ENCODE measurements at places on chromosomes 16 and 17.
A peak's percentile ranks its signal among the peaks of the same experiment; 100 is the strongest.

DNA sequence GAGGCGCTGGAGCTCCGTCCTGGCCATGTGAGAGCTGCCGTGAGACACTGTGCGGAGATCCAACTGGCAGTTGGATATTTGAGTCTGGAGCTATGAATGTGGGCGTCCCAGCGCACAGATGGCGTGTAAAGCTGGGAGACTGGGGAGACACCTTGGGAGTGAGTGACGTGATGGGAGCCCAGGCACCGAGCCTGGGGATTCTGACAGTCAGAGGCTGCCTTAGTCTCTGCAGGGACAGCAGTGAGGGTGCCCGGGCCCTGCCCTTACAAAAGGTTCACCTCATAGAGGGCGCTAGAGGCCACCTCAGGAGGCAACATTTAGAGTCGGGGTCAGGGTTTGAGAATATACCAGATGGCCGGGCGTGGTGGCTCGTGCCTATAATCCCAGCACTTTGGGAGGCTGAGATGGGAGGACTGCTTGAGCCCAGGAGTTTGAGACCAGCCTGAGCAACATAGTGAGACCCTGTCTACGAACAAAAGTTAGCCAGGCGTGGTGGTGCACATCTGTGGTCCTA lies 194.1 kb upstream of the GSE1 start:
- DNase-seq = no peak

- no peak for DNase-seq
Observed at GRCh38 chr16:69348222-69348621, 3.4 kb downstream of the TMED6 start.

DNA sequence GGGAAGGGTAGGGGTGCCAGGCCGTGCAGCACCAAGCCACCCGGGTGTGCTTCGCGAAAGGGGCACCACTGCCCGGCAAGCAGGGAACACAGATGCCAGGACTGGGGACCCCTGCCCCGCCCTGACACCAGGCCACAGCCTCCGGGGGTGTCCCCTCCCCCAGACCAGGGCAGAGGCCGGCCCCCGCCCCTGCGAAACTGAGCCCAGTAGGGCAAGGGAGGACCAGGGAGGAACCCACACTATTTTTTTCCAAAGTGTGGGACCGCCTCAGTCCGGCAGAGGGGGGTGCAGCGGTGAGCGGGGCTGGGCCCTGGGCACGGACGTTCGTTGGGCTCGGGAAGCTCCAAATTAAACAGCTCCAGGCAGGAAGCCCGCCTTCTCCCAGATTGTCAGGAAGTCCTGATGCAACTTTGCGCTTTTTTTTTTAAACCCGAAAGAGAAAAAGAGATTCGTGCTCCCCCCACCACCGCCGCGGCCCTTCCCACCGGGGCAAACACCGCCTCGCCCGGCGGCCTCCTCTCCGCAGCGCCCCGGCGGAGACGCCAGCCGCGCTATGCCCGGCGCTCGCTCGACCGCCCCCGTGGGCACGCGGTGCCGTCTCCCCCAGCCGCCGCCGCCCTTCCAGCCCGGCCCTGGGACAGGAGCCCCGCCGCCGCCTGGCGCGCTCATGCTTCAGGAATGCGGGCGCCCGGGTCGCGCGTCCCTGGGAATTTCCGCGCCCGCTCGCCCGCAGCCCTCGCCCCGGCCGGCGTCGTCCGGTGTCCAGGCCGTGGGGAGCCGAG lies 755 bp downstream of the PIEZO1 start:
- DNase-seq = peak; percentile 45

- DNase-seq = no peak
Observed at GRCh38 chr16:26856791-26857190, 209.9 kb upstream of the C16orf82 start.

DNA sequence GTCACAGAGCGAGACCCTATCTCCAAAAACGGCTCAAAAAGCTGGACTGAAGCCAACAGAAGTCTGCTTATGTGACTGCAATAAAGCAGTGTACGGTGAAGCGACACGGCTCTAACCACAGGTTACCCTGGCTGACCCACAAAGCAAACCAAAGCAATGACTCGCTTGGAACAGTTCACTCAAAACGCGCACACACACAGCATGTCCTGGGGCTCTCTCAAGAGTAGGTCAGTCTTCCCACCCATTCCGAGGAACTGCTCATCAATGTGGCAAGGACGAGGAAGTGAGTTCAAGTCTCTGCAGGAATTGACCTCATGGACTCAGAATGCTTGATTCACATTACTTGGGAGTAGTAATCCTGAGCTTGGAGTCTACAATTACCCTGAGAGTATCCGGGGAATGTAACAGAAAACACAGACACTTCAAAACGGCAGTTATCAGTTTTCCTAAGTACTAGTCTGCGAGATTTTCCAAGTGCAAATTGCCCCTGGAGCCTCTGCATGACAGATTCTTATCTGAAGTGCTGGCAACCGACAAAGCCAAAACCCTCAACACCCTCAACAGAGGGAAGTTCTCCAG lies 25.4 kb downstream of the PELP1 start:
- peak; percentile 95 for DNase-seq

DNA sequence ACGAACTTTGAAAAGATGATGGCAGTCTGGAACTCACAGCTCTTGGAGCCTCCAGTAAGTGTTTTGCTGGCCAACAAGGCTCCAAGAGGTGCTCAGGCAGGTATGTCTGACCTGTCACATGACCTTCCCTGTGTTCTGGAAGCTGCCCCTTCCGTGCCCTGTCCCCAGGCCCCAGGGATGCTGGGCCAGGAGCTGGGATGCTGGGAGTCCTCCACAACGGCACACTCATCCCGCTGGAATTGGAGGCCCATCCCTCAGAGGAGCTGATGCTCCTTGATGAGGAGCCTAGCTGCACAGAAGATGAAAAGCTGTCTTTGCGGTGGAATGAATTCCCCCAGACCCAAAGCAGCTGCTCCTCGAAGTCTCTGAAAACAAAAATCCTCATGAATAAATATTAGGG lies 47.8 kb downstream of the HOXB1 start:
- no peak for DNase-seq

- no peak for DNase-seq
Observed at GRCh38 chr17:44935116-44935515, 12.5 kb downstream of the KIF18B start.

DNA sequence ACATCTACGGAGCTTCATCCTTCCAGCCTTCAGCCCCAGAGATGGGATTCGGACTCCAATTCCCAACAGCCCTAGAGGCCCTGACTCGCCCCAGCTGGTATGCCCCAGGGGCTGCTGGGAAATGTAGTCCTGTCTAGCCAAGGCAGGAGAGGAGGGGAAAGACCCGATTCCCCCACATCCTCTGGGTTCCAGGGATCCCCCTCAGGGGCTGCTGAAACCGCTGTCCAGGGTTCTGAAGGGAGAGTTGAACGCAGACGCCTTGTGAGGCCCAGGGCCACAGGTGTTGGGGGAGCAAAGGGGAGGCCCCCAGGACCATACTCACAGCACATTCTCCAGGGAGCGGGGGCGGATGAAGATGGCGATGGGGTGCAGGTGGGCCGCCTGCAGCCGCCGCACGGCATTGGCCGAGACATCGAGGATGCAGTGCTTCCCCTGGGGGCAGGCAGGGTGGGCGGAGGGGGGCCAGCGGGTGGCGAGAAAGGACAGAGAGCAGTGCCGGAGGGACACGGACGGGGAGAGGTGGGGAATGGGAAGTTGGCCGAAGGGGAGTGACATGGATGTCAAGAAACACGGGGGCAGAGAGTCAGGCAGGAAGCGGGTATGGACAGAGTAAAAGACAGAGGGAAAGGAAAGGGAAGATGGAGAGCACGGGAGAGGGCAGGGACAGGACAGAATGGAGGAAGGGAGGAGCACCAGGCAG lies 12.6 kb upstream of the ASGR1 start:
- no peak for DNase-seq

DNA sequence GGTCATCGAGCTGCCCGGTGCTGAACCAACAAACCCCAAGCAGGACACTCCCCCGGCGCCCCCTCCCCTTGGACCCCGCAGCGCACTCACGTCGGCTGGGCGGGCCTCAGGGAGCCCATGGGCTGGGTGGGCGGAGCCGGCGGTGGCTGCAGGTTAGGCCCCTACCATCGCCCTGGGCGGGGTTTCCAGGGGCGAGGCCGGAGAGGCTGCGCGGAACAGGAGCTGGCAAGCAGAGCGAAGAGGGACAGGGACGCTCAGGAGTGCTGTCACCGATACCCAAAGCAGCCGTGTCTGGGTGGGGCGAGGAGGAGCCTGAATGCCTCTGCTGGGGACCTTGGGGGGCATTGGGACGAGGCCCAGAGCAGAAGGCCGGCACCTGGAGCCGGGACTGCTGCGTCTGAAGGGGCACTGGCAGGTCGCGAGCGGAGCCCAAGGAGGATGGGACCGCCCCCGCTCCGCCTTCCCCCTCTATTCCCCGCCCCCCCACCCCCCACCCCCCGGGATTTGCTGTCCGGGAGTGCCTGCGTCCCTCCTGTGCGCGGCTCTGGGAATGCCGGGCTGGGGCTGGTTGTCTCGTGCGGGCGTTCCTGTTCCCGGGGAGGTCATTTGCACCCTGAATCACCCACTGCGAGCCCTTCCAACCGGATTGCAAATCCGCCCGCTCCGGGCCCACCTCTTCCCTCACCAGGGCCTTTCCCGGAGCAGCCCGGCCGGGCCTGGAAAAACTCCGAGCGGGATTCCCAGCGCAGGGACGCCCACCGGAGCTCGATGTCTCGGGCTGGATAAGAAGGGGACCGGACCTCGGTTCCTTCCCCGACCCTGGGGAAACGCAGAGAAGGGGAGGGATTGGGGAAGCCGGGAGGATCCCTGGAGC lies 902 bp downstream of the ARHGAP27 start:
- DNase-seq = no peak

GRCh38 chr17:15112846-15113617 lies 152.1 kb downstream of the PMP22 start:
- DNase-seq = no peak

Data from brain microvascular endothelial cell (primary cell).